ENCODE measurements at places on chromosomes 7 and 10. TPM values are rescaled to one million over a fixed set of nuclear protein-coding genes. Genes with fewer than 3 reads are reported as not detected.

The AKR1C3 gene
- total RNA-seq = 12.0 TPM

DNA sequence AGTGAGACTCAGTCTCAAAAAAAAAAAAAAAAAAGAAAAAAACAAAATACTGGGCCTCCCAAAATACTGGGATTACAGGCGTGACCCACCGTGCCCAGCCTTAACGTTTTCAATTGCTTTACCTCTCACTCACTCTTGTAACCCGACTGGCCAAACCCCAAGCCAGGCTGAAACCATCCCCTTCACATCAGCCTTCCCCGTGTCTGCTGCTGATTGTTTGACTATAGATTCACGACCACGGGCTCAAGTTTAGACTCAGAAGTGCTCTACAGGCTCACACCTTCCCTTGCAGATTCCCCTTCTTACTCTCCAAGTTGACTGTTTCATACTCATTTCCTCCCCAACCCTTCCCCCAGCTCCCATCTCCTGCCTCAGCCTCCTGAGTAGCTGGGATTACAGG, 22.3 kb downstream of the TYW1 start:
- DNase-seq = no peak

DNA sequence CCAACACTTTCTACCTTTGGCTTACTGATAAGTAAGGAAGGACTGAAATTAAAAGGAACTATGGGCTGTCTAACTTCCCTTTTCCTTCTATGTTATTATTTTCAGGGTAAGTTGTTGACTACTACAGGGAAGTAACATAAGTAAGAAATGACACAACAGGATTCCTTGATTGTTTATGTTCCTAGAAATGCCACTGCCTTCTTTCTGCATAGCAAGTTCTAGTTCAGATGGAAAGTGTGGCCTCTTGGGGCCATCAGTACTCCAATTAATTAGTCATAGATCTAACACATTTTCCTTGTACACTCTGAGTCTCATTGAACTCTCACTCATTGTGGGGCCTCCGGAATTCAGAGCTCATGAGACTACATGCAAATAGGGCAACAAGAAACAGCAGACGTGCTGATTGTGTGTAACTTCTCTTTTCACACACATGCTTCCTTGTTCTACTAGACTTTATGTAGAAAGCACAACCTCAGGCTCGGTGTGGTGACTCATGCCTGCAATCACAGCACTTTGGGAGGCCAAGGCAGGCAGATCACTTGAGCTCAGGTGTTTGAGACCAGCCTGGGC, 35.3 kb upstream of the HIBADH start:
- DNase-seq = no peak

GRCh38 chr10:129136074-129136473, 331.0 kb upstream of the MGMT start:
- DNase-seq = no peak

GRCh38 chr10:110947061-110947595, 27.7 kb downstream of the SHOC2 start:
- no peak for DNase-seq

GRCh38 chr10:62866451-62866850, 50.3 kb upstream of the EGR2 start:
- no peak for DNase-seq

DNA sequence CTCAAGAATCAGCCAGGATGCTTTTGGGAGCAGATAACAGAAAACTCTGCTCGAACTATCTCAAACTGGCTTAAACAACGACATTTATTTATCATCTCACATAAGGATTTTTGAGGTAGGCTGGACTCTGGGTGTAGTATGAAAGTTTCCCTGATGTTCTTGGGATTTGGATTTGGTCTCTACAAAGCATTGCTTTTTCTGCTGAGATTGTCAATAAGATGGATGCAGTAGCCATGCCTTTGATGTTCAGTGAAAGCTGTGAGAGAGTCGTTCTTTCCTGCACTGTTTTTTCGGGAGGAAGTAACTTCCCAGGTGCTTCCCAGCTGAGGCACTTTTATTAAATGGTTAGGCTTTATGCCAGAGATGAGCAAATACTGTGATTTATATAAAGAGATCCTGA, 181.1 kb downstream of the PRKG1 start:
- DNase-seq = no peak
